Activated CD4-positive, alpha-beta memory T cell treated with anti-CD3 and anti-CD28 coated beads, Interleukin-2, amount 10 ng/mL, durations not matched to agents 7 days and 5 days (primary cell): ENCODE measurements at places on chromosomes 11 and 22.

GRCh38 chr11:3955299-3955665 lies 99.8 kb downstream of the STIM1 start:
- H3K27ac ChIP-seq: peak overlapping the region; percentile 90
- DNase-seq: no peak
- H3K27me3 ChIP-seq: no peaks in the 10 kb centered on the region

GRCh38 chr11:79697905-79698304 lies 257.1 kb upstream of the TENM4 start:
- no peak overlapping the region for H3K27ac ChIP-seq
- no peaks in the 10 kb centered on the region for H3K27me3 ChIP-seq
- no peak for DNase-seq
- H3K36me3 ChIP-seq: no peaks in the 10 kb centered on the region
- H3K4me1 ChIP-seq: no peaks in the 10 kb centered on the region
- no peak overlapping the region for H3K4me3 ChIP-seq

DNA sequence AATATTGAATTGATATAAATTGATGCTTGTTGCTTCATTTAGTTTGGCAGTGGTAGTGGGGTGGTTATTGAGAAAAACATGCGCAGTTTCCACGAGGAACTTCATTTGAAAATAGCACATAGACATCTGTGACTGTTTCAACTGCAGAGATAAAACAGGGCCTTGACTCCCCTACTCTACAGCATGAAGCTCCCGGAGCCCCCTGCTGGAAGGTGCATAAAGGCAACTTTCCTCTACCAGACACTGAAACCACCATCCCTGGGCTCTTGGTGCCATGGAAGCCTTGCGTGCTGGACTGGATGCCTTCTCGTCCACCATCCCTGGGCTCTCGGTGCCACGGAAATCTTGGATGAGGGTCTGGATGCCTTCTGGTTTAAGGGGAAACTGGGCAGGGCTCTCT lies 195.9 kb downstream of the CSNK2A3 start:
- H3K36me3 ChIP-seq: peaks cover 5% of the 10 kb centered on the region
- H3K4me1 ChIP-seq: peaks cover 21% of the 10 kb centered on the region
- peaks cover 5% of the 10 kb centered on the region for H3K27me3 ChIP-seq

GRCh38 chr11:5368502-5369043 lies 15.0 kb upstream of the OR51M1 start:
- DNase-seq: no peak
- H3K27me3 ChIP-seq: no peaks in the 10 kb centered on the region
- H3K36me3 ChIP-seq: no peaks in the 10 kb centered on the region
- H3K4me1 ChIP-seq: no peaks in the 10 kb centered on the region
- no peak overlapping the region for H3K4me3 ChIP-seq
- no peak overlapping the region for H3K27ac ChIP-seq
